ENCODE measurements at places on chromosomes 16 and 17.

- no peak for DNase-seq
These were observed 939.9 kb upstream of the SOX9 start for GRCh38 chr17:71180801-71181385.

DNA sequence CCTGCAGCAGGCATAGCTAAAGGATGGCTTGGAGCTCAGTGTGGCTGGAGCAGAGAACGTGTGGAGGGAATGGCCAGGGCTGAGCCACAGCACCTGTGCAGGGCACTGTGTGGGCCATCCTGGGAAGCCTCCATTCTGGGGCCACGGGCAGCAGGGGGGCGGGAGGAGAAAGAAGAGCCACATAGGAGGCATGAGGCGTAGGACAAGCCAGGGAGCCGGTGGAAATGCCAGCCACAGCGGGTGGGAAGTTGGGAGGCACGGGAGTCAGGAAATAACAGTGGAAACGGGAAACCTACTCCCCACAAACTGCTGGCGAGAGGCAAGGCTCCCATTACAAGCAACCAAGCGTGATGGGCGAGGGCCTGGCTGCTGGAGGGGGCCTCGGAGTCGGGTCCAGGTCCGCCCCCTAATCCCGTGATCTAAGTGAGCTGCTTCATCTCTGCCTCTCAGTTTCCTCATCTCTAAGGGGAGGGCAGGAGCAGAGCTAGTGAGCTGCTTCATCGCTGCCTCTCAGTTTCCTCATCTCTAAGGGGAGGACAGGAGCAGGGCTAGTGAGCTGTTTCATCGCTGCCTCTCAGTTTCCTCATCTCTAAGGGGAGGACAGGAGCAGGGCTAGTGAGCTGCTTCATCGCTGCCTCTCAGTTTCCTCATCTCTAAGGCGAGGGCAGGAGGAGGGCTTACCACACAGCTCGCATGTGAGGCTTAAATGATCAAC, 104.9 kb downstream of the ADCY9 start:
- no peak for DNase-seq

DNA sequence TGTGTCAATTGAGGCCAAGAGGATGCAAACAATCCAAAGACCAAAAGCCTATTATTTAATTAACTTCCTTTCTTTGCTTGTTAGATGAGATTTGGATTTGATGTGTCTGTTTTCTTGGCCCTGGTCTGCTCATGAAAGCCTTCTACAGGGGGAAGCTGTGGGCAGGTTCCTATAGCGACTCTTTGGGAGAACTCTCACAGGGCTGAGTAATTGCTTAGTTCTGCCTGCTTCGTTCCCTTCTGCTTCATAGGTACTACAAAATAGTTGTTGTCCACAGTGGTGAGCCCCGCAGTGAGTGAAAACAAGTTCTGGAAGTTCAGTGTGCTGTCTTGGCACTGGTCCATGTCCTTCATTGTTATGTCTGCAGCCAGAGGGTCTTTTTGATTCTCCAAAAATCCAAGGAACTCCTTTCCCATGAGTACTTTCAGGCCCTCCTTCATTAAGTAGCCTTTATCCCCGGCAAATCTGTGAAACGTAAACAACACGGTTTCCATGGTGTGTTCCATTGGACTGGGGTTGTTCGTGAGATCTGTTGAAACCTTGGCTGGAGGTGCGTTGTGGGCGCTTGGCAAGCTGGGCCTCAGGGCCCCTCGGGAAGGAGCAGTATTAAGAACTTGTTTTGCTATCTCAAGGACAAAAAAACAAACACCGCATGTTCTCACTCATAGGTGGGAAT, 30.0 kb upstream of the ANKRD40CL start:
- no peak for DNase-seq

DNA sequence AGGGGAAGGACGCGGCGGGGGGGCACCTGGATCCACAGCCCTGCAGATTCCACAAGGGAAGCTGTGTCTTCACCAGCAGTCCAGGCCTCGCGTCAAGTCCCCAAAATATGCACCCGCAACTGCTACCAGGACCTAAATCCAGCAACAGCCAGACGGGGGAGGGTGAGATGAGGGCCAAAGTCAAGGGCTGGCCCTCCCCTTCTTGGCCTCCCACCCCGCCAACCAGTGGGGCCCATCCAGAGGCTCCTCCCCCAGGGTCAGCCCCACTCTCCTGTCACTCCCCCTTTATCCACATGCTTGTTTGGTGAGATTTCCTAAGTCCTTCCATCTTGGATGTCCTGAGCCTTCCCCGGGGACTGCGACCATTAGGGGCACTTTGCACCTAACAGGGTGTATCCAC, 138.7 kb downstream of the ENGASE start:
- no peak for DNase-seq

- no peak for DNase-seq
These were observed 39.3 kb downstream of the ABAT start for GRCh38 chr16:8713635-8714172.

DNA sequence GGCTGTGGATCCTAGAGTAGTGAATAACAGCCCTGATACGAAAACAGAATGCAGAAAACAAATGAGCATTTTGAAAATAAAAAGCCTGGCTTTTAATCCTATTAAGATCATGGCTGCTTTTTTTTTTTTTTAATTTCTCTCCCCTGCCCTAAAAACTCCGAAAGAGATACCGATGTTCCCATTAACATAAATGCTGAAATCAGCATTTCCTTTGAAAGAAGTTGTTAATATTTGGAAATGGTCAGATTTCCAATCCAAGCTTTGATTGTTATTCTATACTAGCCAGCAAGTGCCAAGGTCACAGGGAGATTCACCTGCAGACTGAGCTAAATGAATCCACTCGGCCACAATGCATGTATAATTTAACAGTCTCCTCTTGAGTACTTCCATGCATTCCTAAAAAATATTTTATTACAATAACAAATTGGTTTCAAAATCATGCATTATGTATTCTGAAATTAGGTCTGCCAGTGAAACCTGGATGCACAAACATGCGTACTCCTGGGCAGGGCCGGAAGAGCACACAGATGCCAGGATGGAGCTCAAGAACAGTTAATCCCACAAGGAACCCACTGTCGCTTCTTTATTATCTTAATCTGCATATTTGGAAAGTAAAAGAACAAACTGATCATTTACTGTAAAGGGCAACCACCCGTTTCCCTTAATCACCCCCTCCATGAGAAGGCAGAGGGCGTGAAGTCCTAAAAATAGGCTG, 521.5 kb upstream of the ZFHX3 start:
- DNase-seq, result no peak

- peak; percentile 0 for DNase-seq
These were observed 55.1 kb downstream of the ZNRF1 start for GRCh38 chr16:75053791-75054555.

- no peak for DNase-seq
These were observed 192.9 kb upstream of the C17orf78 start for GRCh38 chr17:37182786-37183465.
